NK-92 treated with Interleukin-12 subunit alpha and Interleukin-12 subunit beta, amount 100 ng/mL, for 24 hours (cell line): ENCODE measurements at places on chromosomes 2 and 18.

GRCh38 chr18:28125051-28125450 is 51.9 kb downstream of the CDH2 start:
- no peak for DNase-seq

DNA sequence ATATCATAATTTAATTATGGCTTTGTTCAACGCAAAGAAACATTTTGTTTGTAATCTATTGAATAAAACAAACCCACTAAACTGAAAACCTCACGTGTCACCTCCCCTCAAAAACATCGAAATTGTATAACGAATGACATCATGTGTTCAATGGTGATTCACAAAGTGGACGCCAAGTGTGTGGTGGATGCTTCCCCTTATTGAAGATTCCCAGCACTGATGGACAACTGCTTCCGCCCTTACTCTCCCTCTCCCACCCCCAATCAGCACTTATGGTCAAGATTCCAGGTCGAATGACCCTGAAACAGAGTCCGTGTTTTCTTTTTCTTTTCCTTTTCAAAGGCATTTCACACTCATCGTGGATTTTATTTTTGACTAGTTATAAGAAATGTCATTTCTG is 383.0 kb upstream of the SMIM21 start:
- no peak for DNase-seq

DNA sequence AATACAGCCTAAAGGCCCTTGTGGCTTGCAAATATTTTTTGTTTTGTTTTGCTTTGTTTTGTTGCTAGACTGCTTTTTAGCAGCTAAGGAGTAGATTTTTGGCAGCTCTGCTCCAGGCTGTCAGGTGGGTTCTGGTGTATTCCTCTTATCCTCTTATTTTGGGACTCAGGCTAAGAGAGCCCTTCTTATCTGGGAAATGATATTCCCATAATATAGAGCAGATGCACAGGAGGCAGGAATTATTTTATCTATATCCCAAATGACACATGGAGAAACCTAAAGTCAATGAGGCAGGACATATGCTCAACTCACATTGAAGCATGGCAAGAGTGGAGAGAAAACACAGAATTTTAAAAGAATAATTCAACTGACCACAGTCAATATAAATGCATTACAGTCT is 369.6 kb downstream of the RIT2 start:
- no peak for DNase-seq

GRCh38 chr2:107743274-107743673 is 83.4 kb upstream of the RGPD4 start:
- no peak for DNase-seq

- DNase-seq, result no peak
Observed at GRCh38 chr2:225140723-225141122, 98.5 kb upstream of the DOCK10 start.
